ENCODE measurements at places on chromosomes 2 and 18.
A peak's percentile ranks its signal among the peaks of the same experiment; 100 is the strongest.

- no peak for DNase-seq
These were observed 146.3 kb downstream of the ARL6IP6 start for GRCh38 chr2:152864601-152865149.

GRCh38 chr2:130759906-130760753, 4.8 kb downstream of the AMER3 start:
- peak; percentile 15 for DNase-seq

GRCh38 chr2:33219114-33219513, 257.3 kb upstream of the RASGRP3 start:
- no peak for DNase-seq

- no peak for DNase-seq
These were observed 279.5 kb upstream of the EPHA4 start for GRCh38 chr2:221851531-221852045.

DNA sequence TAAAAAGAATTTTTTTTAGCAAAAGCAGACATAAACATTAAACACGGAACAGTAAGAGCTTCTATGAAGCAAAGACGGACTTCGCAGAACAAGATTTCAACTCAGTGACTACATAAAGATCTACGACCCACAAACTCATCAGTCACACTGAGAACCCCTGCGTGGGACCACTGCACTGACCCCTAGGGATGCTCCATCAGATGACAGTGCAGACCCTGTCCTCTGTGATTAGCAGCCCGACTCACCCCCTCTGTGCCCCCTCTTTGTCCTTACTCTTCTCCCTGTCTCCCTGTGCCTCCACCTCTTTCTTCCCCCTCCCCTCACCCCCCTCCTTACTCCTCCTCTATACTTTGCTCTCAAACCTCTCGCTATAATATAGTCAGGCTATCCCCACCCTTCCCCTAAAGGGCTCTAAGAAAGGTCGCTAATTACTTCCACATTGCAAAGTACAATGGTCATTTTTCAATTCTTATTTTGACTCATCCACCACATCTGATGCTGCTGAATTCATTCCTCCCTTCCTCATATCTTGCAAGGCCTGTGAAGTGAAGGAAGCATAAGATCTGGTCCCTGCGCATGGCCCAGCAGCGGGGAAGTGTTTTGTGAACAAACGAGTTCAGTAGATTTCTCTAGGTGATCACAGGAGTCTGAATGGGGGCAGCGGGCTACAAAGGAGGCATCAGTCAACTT, 89.3 kb downstream of the CABYR start:
- DNase-seq = no peak

DNA sequence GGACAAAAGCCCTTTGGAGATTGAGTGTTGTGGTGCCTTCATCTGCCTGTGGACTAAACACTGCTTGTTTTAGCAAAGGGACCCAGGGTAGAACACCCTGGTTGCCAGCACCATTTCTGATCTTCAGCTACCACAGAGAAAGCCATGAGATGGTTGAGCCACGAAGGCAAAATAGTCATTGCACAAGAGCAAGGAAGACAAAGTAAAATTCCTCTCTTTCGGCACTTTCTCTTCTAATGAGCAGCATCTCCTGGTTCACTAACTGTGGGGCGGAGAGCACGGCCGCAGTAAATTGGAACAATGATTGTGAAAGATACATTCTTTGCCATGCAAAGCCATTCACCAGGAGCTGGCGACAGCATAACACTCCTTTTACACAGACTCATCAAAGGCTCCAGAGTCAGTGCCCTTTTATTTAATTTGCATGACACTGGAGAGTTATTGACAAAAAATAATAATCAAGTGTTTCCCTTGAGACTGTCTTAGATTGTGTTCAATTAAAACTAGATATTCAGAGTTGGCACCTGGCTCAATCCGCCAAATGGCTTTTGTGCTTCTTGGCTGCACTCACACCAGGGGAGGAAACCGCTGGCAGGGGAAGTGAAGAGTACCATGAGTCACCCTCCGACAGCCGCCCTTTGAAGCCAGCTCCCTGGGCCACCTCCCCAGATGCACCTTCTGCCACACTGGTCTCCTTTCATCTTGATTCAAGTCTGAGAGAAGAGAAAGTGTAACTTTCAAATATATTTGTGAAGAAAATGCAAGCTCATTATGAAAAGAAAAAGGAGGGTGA, 100.5 kb upstream of the MEIS1 start:
- peak; percentile 7 for DNase-seq

DNA sequence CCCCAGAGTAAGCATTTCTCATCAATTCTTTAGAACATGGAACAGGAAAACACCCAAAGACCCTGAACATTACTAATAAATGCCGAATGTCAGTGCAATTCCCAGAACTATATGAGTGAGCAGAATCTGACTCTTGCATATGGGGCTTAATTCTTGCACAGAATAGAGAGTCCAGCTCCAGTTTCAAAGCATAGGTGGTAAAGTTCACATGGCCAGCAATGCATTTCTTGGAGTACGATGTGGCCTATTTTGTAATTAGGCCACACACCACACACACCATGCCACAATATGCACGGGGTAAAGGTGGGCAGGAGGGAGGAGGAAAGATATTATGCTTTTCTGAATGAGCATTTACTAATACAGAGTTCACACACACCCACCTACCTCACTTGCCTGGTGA, 56.5 kb downstream of the PLA2R1 start:
- no peak for DNase-seq

DNA sequence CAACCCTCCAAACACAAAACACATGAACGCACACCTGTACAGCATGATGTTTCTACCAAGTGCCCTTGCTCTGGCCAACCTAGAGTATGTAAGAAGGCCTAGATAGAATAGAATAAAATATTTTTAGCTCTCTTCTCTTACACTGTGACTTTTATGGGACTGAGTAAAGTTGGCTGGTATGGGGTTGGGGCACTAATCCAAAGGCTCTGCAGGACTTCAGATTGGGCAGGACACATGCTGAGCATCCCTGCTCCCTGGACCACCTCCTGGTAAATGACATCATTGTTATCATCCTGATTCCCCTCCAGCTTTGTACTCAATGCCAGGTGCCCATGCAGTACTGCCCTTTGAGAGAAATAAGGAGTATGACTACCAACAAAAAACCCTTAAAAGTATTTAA, 322.2 kb downstream of the SLC8A1 start:
- DNase-seq = no peak

All from hematopoietic multipotent progenitor cell treated with erythropoietin and hydrocortisone succinate and interleukin-3 and kit ligand, for 4 days (in vitro differentiated cells).